ENCODE measurements at places on chromosomes 3 and 15. TPM values are rescaled to one million over a fixed set of nuclear protein-coding genes. Genes with fewer than 3 reads are reported as not detected.

DNA sequence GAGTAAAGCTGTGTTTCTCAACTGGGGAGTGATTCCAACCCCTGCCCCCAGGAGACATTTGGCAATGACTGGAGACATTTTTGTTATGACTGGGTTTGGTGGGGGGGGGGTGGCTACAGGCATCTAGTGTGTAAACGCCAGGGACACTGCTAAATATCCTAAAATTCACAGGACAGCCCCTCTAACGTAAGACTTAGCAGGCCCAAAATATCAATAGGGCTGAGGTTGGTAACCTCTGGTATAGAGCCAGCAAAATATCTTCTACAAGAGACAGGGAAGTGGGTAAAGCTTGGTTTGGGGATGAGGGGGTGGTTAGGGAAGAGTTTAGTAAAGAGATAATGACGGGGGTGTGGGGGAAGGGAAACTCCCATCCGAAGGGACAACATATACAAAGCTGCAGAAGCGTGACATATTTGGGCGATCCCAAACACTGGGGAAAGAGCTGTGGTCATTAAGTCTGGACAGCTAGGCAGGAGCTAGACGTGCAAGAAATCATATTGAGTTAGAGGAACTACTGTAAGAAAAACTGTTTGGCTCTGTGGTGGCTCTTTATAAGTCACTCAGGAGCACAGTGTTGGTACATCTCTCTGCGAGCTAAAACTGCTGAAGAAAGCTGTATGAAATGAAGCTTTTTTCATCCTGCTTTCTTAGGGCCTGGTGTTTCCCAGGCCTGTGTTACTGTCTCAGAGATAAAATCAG, 697 bp upstream of the TRIM69 start:
- no peak for DNase-seq

- no peak for DNase-seq
These were observed 318.2 kb upstream of the KCNH8 start for GRCh38 chr3:18830087-18830486.

GRCh38 chr3:144028798-144029411, 57.3 kb downstream of the DIPK2A start:
- no peak for DNase-seq

GRCh38 chr3:79845546-79845945, 77.7 kb upstream of the ROBO1 start:
- DNase-seq = no peak

- no peak for DNase-seq
These were observed 34.4 kb upstream of the IQSEC1 start for GRCh38 chr3:13107661-13108060.

- DNase-seq = no peak
These were observed 60.7 kb downstream of the ZBTB20 start for GRCh38 chr3:115086344-115086743.

DNA sequence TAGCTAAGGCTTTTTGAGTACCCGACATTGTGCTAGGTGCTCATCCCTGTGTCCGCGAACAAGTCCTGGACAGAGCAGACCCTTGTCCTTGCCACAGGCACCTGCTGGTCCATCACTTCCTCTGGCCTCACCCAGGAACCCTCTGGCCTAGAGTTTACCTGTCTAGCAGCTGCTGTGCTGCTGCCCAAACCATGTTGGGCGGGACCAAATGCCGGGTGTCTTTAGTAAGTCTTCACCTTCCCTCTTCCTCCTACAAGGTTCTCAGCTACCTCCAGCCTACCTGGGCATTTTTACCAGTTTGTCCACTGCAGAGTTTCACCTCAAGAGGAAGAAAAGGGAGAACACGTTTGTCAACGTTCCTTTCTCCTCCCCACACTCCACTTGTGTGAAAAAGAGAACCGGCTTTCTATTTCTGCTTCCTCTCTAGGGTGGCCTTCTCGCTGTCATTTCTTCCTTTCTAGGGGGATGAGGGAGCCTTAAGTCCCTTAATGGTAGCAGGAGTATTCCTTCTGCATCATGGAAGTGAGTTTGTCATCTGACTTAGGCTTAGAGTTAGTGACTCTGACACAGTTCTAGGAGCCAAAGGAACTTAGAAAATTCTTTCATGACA, 80.4 kb upstream of the GCNT3 start:
- no peak for DNase-seq

DNA sequence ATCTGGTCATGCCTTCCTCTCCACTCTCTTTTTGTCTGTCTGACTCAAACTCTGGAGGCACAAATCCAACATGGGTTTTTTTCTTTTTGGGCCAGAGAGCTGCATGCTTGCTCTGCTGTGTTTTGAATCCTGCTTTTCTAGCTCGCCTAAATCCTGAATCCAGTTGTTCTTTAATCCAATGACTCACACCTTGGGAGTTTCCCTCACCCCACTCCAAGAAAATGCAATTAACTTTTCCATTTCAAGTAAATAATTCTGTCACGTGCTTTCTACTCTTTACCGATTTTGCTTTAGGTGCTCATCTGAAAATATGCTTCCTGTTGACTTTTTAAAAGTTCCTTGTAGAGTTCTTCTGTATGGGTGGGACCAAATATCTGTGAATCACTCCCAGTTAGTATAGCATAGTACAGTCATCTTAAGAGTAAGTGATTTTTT, 47.6 kb downstream of the SLMAP start:
- no peak for DNase-seq

DNA sequence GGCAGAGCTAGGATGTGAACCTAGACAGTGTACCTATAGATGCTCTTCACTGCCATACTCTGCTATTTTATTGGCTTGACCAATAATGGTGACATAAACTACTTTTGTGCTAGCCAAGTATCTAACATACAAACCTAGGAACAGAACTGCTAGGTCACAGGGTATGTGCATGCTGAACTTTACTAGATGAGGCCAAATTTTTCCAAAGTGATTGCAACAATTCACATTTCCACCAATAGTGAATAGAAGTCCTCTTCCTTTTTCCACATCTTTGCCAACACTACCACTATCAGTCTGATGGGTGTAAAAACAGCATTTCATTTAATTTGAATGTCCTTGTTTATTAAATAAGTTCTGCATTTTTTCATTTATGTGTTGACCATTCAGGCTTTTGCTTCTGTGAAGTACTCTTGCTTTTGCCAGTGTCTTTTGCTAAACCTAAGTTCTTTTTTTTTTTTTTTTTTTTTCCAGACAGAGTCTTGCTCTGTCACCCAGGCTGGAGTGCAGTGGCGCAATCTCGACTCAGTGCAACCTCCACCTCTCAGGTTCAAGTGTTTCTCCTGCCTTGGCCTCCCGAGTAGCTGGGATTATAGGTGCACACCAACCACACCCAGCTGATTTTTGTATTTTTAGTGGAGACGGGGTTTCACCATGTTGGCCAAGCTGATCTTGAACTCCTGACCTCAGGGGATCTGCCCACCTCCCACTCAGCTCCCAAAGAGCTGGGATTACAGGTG, 54.1 kb downstream of the DCAF1 start:
- DNase-seq = no peak

DNA sequence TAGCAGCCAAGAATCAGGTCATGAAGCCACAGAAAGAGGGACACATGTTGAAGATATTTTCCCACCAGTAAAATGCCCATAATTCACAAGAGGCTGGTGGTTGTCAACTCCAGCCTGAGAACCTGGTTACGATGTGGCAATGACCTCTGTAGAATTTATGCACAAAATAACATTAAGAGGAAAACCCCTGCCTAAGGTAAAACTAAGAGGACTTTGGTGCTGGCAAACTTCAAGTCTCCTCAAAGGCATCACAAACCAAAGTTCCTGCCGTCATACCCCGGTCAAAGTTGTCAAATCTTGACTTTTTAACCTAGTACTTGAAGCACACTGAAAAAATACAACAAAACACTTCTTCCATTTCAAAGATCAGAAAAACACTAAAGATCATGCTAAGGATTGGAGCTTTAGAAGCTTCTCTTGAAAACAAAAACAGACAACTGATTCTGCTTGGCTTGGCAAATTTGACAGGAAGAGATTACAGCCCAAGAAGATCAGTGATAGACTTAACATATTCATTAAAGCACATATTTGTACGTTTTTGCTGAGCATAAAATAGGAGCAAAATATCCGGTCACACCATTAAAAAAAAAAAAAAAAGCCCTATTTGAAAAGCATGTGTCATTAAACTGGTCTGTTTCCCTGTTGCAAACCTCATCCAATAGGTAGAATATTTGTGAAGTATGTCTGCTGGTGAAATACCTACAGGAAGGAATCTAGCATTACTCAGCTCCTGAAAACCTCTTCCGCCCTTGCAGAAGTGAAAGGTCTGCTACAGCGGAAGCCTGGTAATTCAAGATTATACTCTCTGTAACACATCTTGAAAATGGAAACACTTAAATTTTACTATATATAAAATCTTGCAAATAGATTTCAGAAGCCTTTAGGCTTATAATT, 22.8 kb downstream of the EIF4E3 start:
- DNase-seq = no peak

DNA sequence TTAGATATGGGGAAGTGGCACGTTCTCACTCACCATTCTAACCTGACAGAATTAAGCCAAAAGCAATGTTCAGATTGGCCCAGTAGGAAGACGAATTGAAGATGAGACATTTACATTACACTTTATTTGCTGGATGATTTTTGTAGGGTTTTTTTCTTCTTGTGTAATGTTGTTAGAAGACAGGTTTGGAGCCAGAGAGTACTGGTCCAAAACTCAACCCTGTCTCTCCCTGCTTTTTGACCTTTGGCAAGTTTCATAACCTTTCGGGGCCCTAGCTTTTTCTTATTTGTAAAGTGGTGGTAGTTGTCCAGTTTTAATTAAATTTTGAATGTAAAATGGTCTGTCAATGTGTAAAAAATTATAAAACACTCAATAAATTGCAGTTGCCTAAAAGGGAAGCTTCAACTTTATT, 29.5 kb downstream of the PDE8A start:
- DNase-seq = no peak

GRCh38 chr3:182252802-182253201, 540.5 kb upstream of the ATP11B start:
- no peak for DNase-seq

The RSL24D1 gene
- total RNA-seq = 139 TPM
